ENCODE measurements at places on chromosomes 2 and 18.

DNA sequence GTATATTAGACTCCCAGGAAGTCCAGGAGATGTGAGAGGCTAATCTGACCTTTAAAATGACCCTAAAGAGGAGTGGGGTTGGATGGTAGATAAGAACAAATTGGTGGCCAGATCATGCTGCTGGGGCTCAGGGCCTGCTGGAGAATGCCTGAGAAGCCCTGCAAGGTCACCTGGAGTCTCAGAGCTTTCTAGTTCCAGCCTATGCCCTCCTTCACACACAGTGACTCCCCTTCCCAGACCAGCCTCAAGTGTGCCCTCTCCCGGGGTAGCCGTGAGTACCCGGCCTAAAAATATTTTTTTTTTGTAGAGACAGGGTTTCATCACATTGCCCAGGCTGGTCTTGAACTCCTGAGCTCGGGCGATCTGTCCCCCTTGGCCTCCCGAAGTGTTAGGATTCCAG, 44.2 kb upstream of the FZD5 start:
- no peak for DNase-seq

DNA sequence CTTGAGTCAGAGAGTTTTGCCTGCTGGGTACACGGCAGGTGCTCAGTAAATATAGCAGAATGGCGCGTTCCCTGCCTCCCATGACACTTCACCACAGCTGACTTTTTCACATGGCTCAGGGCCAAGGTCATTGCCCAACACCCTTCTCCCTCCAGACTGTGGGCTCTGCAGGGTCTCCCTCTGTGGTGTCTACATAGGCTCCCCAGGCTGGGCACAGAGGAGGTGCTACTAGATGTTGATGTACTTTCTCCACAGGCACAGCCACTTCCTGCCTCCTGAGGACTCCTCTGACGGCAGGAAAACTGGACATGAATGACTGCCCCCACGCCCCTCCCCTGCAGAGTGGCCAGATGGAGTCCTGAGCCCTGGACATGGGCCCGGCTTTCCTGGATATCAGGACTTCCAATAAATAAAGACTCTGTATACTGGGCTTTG, 4.2 kb downstream of the CHCHD5 start:
- no peak for DNase-seq

GRCh38 chr2:238654479-238655197, 193.2 kb upstream of the TWIST2 start:
- DNase-seq = no peak

GRCh38 chr2:23083966-23084365, 301.0 kb upstream of the KLHL29 start:
- DNase-seq = no peak

DNA sequence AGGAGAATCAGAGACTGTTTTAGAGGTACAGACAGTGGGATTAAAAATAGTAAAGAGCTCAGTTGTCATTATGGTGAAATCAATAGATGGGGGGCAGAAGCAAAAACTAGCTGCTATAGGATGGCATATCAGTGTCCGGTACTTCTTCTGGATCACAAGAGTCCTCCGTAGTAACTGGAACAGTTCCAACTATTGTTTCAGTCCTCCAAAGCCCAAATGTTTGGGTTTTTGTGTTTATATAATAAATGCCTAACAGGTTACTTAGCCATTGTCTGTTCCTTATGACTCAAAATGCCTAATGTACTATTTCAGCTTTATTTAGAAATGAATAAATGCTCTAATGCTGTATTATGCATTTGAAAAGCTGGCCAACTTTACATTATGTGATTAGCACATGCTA, 401.2 kb downstream of the PTH2R start:
- no peak for DNase-seq

GRCh38 chr2:219521066-219521880, 7.0 kb downstream of the ASIC4 start:
- DNase-seq = peak; percentile 69

- DNase-seq = no peak
These were observed 915.6 kb downstream of the NRXN1 start for GRCh38 chr2:50116096-50117010.

GRCh38 chr2:191122638-191123294, 28.0 kb downstream of the STAT4 start:
- DNase-seq = no peak

DNA sequence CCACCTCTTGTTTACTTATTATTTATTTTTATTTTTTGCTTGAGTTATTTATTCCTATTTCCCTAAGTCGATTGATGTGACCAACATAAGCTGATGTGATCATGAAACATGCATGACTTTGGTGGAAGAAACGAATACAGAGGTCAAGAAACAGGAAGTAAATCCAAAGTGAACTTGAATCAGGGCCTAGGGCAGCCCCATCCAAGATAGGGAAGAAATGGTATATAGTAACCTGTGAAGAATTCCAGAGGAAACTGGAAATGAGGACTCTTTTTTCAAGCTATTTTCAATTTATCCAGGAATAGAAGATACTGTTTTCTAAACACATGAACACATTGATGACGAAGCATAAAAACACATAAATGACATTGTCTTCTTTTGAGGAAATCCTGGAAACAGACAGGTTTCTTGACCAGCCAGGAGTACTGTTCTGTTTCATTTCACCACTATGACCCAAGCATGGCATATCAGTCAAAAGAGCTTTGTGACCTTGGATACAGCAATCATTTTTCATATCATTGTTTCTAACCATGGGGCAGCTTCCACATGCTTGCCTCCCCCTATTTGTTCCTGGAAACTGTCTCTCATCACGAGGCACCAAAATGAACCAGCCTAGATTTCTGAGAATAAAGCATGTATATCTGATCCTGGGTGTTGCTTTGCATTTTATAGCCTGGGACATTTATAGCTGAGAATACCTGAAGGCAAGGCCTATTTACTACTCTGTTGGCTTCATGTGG, 9.1 kb upstream of the LCLAT1 start:
- DNase-seq = no peak

DNA sequence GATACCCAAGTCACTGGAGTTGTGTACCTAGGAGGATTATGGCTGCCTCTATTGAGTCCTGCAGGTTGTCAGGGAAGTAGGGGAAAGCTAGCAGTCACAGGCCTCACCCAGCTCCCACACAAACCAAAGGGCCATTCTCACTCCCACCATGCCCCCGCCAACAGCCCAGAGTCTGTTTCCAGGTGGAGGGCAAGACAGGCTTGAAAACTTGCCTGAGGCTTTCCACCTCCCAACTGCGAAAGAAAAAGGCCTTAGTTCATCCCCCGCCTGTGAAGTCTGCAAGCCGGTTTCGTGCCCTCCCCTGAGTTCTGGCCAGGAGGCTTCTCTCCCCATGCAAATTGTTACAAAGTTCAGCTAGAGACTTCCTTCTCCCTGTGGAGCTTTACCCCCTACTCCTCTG, 270.3 kb downstream of the TXNL1 start:
- DNase-seq = no peak

- DNase-seq = no peak
These were observed 215.5 kb downstream of the RNF144A start for GRCh38 chr2:7132753-7133152.

DNA sequence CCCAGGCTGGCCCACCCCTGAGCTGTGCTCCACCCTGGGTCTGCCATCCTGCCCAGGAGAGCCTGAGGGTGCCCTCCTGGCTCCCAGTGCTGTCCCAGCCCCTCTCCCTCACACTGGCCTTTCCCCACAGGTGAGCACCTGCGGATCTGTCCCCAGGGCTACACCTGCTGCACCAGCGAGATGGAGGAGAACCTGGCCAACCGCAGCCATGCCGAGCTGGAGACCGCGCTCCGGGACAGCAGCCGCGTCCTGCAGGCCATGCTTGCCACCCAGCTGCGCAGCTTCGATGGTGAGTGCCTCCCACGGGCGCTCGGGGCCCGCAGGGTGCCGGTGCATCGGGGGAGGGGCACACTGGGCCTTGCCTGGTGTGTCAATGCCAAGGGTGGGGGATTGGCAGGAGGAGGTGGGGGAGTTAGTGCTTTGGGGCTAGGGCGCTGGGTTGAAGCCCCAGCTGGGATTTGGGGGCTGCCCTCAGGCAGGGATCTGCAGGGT, 23.5 kb downstream of the GPC1 start:
- DNase-seq = no peak

DNA sequence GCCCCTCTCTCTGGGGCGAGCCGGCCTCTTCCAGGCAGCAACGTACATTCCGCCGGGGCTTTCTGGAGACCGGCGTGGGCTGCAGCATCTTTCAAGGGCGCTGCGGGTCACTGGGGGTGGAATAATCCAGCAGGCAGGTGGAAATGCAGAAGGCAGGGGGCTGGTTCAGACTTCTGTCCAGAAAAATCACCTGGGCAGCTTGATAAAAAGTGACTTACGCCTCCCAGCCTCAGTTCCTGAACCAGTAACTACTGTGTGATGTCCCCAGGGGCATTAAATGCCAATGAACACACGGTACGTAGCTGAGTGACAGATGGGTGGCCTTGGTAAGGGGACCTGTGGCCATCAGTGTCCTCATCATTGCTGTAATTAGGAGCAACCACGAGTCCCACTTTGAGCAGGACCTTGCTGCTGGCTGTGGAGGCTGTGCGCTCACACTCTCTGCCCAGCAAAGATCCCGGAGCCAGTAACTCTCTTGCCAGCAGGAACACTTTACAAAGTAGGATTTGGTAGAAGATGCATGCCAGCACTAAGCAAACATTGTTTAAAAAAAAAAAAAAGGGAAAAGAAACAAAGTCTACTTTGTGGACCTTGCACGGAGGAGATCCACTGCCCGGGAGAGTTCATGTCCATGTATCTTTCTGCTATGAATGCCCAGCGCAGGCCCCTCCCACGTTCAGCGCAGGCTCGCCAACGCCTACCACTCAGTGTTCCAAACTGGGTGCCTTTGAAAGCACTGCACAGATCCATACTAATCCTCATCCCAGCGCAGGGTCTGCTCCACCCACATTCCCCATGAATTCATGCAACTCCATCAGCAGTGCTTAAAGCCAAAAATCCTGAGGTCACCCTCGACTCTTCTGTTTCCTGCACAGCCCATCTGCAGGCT, 177.3 kb downstream of the HDAC4 start:
- DNase-seq = no peak

- no peak for DNase-seq
These were observed 30.7 kb downstream of the IGFBP5 start for GRCh38 chr2:216664593-216665034.

GRCh38 chr2:45707661-45708060, 56.2 kb downstream of the PRKCE start:
- DNase-seq = no peak

DNA sequence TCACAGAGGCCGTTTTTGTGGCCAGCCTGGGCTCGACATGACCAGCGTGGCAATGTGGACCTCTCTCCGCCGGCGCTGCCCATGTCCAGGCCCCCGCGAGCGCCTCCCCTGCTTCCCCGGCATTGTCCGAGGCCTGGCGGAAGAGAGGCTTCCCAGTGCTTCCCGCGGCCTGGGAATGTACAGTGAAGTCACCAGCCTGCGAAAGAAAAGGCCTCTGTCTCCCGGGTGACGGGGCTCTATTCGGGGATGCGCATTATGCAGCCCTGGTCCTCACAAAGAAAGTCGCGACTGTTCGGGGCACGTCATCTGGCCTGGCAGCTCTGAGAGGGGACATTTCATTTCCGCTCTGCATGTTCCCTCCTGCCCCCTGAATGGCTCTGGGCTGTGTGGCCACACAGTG, 109.2 kb upstream of the AGAP1 start:
- DNase-seq = no peak

GRCh38 chr2:40101131-40101575, 322.1 kb upstream of the THUMPD2 start:
- peak; percentile 83 for DNase-seq

DNA sequence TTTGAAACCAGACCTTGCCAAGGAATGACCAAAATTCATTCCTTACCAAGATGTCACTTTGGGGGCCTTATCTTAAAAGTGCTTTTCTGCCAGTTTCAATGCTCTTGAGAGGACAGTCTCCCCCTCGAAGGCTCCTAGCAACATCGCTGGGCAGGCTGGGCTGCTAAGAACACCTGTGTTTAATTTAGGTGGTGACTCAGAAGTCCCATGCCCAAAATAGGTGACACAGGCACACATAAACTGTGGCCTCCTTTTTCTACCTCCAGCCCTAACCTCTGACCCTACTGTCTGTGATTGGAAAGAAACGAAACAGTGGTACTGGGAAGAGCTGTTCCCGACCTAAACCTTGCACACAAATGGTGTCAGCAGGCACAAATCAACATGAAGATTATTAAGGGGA, 28.7 kb upstream of the ROCK2 start:
- DNase-seq = no peak

DNA sequence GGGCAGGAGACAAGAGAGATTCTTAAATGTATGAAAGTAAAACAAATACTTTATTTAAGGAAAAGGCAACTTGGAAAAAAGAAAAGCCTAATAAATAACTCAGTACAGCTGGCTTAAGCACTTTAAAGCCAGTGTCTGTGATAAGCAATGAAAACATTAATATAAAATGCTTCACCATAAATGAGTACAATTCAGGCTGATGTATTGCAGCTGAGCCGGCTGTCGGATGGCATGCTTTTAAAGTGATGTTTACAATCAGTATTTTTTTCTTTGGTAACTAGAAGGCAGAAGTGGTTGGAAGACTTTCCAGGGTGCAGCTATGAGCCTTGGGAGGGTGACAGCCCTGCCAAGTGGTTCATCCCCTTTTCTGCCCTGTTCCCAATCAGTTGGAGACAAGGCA, 58.7 kb upstream of the CELF4 start:
- DNase-seq = no peak

DNA sequence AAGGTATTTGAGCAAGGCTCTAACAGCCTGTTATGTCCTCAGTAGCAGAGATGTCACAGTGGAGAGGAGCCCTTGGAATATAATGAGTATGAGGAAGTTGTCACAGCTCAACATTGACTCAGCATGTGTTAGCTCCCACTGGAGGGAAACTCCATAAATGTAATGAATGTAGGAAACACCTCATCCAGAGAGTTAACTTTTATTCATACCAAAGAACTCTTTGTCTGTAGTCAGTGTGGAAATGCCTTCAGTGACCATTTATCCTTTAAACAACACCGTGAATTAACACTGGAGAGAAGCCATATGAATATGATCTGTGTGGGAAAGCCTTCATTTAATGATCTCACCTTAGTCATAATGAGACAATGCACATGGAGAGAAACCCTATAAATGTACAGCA, 59.7 kb downstream of the CYP1B1 start:
- peak; percentile 6 for DNase-seq

- no peak for DNase-seq
These were observed 71.5 kb downstream of the THADA start for GRCh38 chr2:43524177-43524965.

Measured in EL (cell line).